ENCODE measurements at places on chromosomes 4 and X.
A peak's percentile ranks its signal among the peaks of the same experiment; 100 is the strongest.

DNA sequence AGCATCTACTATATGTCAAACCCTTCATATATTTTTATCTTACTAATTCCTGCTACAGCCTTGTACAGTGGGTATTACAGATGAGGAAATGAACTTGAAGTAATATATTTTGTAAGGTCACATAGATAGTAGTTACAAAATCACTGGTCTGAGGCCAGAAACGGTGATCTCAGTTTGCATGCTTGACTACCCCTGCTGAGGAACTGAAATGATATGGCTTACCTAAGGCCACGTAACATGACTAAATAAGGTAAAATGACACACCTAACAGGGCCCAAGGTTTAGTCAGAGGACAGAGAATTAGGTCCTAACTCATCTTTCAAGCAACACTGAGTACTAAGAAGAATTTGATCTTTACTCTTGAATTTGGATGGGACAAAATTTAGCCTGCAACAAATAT lies 1.5 kb upstream of the COMMD8 start:
- no peak for DNase-seq

- DNase-seq = peak; percentile 25
These were observed 220.6 kb downstream of the DHX15 start for GRCh38 chr4:24363751-24364150.

- DNase-seq = peak; percentile 2
These were observed 283.7 kb downstream of the AFF2 start for GRCh38 chrX:148784137-148784536.

DNA sequence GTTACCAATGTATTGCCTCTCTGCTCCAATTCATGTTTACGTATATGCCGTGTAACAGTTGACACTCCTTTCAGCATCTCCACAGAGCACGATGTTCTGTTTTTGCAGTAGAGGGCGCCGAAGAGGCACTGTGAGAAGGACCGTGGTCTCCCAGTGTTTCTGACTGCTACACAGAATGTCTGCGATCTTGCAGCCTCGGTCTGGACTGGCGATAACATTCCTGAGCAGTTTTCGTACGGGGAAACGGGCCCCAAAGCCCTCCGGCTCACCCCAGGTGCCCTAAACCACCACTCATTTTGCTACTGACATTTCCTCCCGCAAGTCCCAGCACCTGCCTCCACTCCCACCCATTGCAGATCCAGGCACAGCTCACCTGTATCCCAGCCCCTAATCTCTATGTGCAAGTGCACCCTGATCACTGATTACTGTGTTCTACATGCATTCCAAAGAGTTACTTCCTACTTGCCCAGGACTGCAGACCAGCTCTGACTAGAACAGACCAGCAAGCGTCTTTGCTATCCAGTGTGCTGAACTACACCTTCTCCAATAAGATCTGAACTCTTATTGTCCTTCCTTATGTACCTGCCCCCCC lies 12.4 kb upstream of the NFXL1 start:
- DNase-seq = peak; percentile 61

DNA sequence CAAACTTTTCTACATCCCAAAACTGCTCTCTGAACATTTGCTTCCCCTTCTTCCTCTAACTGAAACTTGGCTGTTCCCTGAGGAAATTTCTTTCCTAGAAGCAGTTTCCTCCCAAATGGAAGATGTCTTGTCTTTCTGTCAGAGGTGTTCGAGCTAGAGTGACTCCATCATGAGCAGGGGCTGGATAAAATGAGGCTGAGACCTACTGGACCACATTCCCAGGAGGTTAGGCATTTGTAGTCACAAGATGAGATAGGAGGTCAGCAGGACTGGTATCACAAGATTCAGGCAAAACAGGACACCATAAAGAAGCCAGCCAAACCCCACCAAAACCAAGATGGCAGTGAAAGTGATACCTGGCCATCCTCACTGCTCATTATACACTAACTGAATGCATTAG lies 35.8 kb upstream of the PGRMC2 start:
- no peak for DNase-seq

GRCh38 chr4:110128472-110128919 lies 69.9 kb downstream of the ELOVL6 start:
- no peak for DNase-seq

DNA sequence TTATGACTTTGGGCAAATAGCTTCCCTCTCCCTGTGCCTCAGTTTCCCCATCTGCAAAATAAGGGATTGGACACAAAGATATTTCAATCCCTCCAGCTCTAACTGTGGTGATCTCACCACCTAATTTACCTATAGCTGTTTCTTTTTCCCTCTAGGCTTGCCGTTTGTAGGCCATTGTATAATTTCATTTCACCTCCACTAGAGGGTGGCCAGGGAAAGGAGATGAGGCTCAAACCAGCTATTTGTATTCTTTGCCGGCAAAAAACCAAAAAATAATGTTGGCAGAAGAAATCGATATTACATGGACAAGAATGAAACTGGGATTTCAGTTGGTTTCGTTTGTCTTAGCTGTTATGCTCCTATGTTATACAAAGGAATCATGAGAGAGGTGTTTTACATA lies 36.1 kb upstream of the DOCK11 start:
- peak; percentile 12 for DNase-seq

- DNase-seq = no peak
These were observed 351.0 kb upstream of the SPANXN1 start for GRCh38 chrX:144896323-144896722.

DNA sequence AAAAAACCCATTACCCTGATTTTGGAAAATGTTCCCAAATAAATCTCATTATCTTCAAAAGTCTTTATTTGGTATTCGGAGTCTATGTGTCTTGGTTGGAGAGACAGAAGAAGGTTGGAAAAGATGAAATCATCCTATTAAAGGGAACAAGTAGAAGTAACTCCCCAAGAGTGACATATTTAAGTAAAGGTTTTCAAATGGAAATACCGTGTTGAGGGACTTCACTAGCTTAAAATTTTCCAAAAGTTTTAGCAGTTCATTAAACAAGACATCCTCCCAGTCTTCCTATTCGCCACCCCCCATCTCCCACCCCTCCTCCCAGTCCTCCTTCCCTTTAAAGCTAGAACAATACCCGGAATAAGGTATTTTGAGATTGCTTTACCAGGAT lies 62.7 kb upstream of the CCDC160 start:
- no peak for DNase-seq

DNA sequence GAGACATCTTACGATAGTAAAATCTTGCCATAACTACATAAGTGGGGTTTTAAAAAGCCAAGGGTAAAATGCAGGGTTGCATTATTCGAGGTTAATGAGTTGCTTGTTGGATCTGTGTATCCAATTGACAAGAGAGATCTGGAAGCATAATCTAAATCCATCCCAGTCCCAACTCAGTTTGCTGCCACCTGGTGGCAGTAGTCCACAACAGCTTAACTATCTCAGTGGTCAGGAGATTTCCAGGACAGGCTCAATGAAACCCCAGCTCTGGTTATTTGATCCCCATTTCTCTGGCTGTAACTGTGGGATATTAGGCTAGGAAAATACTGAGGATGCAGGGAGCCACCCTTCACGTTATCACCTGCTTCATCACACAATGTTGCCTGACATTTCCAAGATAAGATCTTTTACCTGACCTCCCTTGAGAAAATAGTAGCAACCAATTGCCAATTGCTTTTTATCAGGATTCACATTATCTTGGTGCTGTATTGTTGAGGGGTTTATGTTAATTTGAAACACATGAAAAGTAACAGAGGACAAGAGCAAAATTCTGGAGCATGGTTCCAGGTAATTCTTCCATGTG lies 88.2 kb upstream of the TNIP3 start:
- DNase-seq = peak; percentile 52

- no peak for DNase-seq
These were observed 703.0 kb downstream of the ARAP2 start for GRCh38 chr4:35541146-35541887.

- DNase-seq = no peak
These were observed 15.6 kb downstream of the PNMA6F start for GRCh38 chrX:153305972-153306371.

- DNase-seq = no peak
These were observed 120.3 kb upstream of the AFF2 start for GRCh38 chrX:148380107-148380506.

DNA sequence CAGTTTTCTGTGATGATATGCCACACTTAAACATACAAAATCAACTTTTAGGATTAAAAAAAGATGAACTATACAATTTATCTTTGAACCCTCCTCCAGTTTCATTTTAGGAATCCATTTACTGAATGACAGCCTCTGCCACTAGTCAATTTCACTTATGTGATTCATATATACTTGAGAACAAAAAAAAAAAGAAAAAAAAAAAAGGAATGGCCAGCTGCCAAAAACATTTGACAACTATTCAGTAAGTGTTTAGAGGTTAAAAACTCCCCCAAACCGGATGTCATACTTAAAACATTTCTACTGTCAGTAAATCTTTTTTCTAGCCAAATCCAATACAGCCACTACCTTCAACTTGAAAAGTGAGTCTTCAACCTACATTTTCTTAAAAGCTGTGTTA lies 266.7 kb upstream of the MAGEB2 start:
- no peak for DNase-seq

GRCh38 chr4:76306882-76307659 lies 538 bp downstream of the STBD1 start:
- no peak for DNase-seq

DNA sequence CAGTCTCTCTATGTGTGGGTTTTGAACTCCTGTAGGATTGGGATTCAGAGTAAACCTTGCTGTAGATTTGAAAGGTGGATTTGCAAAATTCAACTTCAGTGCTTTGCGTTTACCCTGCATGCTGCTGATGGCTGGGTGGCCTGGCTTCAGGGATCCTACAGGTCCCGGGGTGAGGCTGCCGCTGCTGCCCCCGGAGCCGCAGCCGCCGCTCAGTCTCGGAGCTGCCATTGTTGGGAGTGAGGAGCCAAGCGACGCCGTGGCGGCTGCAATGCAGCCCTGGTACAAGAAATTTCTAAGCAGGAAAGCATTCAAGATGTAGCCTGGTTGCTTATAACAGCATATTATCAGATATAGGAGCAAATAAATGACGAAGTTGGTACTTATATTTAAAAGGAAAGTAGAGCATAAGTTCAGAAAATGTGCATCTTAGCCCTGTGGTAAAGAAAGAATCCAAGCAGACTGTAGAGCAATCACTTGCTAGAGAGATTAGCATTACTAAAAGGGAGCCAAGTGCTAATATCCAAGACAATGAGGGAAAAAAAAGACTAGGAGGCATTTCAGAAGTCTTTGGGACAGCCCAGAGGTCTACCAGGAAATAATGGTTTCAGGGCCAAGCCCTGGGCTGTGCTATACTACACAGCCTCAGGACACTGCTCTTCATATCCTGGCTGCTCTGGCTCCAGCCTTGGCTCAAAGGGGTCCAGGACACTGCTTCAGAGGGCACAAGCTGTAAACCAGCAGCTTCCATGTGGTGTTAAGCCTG lies 36.9 kb upstream of the CHIC1 start:
- no peak for DNase-seq

GRCh38 chr4:13182133-13182532 lies 302.0 kb downstream of the RAB28 start:
- no peak for DNase-seq

- DNase-seq = no peak
These were observed 607.8 kb upstream of the ZFP42 start for GRCh38 chr4:187387739-187388138.

DNA sequence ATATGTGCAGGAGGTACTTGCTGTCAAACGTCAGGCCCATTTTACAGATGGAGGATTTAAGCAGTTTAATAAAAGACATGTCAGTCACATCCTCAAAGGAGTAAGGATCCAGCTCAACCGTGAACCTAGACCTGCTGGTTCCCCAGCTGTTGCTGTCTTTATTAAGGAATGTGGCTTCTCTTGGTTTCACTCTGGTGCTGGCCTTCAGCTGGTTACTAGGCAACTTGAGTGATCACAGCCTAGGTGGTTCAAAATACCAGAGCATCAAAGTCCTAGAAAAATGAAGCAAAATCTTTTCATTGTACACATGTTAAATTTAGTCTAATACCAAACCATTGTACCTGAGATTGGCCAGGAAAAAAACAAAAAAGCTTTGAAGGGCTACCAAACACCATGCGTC lies 32.7 kb upstream of the GLRA2 start:
- DNase-seq = no peak

DNA sequence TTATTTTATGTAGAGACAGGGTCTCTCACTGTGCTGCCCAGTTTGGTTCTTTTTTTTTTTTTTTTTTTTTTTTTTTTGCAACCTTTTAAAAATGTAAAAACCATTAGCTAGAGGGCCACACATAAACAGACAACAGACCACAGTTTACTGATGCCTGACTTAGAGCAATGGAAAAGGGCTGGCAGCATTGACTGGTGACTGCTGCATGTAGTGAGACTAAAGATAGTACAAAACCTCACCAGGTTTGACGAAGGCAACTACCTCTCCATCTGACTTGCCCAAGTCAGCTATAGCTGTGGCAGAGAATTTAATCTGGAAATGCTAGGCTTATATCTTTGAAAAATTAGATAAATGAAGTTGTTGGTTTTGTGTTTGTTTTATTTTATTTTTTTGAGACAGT lies 102.9 kb downstream of the RBM47 start:
- no peak for DNase-seq

DNA sequence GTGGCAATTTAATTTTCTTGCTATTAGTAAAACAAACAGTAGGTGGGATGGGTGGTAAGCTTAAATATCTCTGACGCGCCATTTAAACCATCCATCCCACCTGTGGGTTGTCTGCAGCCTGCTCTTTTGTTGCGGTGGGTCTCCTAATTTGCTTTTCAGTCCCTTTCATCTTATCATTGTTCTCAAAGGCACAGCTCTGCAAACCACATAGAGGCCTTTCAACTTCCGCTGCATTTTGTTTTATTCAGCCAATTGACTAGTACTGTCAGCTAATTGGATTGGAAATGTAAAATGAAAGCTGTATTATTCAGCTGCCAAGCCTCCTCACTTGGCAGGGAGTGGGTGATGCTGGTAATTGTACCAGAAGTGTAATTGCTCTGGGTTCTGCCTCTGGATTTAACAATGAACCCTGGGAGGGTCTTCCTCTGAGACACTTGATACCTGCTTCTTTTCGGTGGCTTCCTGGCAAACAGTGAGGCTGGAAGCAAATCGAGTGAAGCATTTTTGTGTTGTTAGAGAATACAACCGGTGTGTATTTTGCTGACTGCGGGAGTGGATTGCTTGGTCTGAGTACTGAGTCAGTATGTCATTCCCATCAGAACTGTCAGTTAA lies 165.6 kb downstream of the FRAS1 start:
- DNase-seq = no peak

GRCh38 chrX:112841820-112842157 lies 1.2 kb upstream of the AMOT start:
- no peak for DNase-seq

GRCh38 chrX:120269373-120270035 lies 18.9 kb downstream of the ZBTB33 start:
- DNase-seq = no peak

DNA sequence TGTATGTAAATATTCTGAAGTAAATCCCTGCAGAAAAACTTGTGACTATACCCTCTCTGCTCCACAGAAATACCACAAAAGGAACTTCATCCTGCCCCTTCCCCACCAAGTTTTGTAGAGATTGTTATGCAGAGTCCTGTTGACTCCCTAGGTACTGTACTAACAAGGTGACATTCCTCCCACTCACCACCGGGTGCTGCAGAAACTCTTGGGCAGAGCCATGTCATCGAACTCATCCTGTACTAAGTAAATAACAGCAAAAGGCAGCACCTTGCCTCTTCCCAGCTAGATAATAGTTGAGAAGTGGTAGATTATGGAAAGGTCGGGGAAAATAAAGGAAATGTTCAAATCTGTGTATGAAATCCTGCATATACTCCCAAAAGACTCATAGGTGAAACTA lies 233.3 kb downstream of the STPG2 start:
- no peak for DNase-seq

Measured in cerebellum (tissue), 4 donors.